SK-N-SH (cell line): ENCODE measurements at places on chromosomes 3 and 15.

DNA sequence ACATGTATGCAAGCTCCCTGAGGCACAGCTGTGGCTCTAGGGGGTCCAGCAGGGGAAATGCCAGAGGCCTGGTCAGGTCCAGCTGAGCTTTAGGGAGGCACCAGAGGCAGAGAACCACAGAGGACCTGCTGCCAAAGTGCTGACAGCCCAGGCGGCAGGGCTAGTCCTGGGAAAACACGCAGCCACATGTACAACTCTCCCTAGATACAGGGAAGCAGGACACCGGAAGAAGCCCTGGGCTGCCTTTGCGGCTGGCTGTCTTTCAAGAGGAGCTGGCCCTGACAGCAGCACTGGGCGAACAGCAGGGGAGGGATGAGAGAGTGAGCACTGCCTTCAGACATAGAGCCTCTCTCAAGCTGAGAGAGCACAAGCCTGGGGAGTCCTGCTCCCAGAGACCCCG, 40.7 kb downstream of the RFT1 start:
- no peak for DNase-seq

- DNase-seq = no peak
These were observed 33.9 kb upstream of the CDCP1 start for GRCh38 chr3:45180051-45180450.

DNA sequence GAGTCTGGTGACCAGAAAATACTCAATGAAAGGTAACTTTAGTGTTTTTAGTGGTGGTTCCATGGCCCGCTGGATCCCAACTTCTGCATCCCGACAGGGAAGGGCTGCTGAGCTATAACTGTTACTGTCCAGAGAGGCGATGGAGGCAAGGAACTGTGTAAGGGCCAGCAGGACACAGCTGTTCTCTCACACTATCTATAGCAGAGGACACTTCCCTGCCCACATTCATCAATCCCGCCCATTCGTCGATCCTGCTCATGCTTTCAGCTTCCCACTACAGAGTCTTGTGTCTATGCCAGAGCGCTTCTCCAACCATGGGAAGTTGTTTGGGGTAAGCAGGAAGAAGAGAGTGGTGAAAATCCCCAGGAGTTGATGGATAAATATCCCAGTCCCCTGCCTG, 8.4 kb downstream of the COLQ start:
- DNase-seq = no peak

DNA sequence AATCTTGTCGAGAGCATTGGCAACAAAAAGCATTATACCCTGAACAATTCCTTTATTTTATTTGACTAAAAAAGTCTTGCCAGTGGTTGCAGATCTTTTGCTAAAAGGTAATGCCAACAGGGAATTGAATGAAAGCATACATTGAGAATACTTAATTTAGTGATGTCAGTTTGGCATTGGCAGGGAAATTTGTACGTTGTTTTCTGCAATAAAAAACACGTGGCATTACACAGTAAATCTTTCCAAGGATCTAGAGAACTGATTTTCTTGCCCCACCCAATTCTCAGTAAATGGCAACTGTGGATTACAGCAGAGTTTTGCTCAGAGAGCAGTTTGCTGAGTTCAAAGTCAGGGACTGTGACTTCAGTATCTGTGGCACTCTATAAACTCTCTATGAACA, 38.3 kb upstream of the IGSF10 start:
- no peak for DNase-seq

- no peak for DNase-seq
These were observed 88.2 kb upstream of the RNF7 start for GRCh38 chr3:141649871-141650270.

DNA sequence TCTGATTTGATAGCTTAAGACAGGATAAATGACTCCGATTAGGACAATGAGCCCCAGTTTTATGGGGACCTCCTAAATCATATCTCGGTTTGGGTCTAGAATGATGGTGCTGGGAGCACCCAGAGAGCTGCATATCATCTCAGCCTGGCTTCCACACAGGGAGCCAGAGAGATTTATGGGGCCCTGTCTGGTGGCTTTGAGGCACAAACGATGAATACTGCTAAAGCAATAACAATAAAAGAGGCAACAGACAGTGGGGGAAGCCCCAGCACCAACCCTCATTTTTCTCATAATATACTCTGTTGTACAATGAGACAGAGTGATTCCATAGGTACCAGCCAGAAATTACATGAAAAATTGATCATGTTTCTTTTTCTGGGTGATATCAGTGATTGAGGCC, 889.0 kb upstream of the CFAP20DC start:
- no peak for DNase-seq

DNA sequence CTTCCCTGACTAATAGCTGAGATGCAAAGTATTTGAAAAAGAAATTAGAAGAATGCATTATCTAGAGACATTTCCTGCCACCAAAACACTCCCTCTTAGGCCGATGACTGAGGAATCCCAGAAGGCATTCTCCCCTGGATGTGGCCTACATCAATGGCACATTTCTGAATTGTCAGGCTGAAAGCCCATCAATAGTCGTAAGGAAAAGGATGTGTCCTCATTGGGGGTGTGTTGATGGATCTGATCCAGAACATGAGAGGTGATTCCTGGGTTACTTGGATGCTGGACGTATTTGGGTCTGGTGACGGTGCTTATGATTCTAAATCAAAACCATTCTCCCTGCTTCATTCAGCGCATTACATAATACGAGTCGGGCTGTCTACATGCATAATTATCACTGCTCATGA, 216.9 kb upstream of the CDIN1 start:
- no peak for DNase-seq
